ENCODE measurements at places on chromosomes 12 and 14. TPM values are rescaled to one million over a fixed set of nuclear protein-coding genes. Genes with fewer than 3 reads are reported as not detected.

DNA sequence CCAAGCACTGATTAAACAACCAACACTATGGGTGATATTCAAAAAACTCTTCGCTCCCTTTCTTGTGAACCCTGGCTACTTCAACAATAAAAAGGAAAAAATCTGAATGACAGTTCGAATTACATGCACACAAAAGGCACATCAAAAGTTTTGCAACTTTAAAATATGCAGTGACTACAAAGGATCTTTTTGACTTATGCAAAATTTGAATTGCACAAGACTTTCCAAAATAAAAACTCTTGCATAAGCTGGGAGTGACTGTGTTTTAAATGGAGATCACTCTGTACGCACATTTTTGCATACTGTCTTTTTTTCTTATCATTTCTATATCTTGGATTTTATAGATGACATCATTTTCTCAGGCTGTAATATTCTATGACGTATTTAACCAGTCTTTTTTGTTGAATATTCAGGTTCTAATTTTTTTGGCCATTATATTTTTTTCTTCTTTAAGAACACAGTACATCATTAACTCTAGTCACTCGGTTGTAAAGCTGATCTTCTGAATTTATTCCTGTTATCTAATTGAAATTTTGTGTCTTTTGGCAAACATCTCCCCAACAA is 667.6 kb upstream of the TBX3 start:
- DNase-seq, result no peak

DNA sequence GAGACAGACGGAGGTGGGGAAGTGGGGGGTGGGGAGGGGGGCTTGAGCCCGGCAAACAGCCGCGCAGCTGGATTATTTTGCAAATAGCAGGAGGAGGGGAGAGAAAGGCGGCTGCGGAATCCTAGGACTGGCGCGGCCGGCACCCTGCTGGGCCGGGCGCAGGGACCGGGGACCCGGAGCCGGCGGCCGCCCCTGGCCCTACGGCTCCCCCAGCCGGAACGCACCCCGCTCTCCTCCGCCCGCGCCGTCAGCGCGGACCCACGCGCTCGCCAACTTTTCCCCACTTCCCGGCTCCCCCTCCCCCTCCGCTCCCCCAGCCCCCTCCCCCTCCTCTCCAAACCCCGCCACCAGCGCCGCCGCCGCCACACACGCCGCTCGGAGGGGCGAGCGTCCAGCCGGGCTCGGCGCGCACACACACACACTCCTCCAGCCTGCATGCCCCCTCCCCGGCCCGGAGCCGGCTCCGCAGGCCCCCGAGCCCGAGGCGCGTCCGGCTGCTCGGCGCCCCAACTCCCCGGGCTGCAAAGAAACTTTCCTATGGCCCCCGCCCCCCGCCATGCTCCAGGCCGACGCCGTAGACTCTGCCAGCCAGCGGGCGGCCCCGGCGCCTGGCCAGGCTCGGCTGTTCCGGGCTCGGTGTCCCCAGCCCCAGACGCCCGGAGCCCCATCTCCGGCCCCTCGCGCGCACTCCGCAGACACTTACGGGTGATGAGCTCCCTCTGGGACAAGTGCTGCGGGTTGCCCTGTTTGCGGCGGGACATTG is 1.4 kb downstream of the BCL11B start:
- peak; percentile 82 for DNase-seq

GRCh38 chr12:110742718-110743570 is at the start of gene PPP1CC:
TSS of gene PPP1CC (minus strand) at chr12:110742891. CDS start at chr12:110742707, 184 bp downstream.
- DNase-seq, result peak; percentile 97

DNA sequence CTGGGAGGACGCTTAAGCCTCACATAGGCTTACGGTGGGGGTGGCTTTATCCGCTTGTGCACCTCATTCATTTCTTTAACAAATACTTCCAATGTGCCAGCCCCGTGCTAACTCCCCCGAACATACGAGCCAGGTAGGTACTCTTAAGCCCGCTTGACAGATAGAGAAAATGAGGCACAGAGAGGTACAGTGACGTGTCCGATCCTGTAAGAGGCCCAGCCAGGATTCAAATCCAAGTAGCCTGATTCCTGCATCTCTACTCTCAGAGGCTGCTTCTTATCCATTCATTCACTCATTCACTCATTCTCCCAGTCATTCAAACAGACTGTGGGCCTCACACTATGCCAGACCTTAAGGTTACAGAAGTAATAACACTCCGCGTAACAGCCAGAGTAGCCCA is 477 bp downstream of the OAS3 start:
- no peak for DNase-seq

GRCh38 chr12:78149459-78149858 is 318.8 kb downstream of the NAV3 start:
- no peak for DNase-seq

DNA sequence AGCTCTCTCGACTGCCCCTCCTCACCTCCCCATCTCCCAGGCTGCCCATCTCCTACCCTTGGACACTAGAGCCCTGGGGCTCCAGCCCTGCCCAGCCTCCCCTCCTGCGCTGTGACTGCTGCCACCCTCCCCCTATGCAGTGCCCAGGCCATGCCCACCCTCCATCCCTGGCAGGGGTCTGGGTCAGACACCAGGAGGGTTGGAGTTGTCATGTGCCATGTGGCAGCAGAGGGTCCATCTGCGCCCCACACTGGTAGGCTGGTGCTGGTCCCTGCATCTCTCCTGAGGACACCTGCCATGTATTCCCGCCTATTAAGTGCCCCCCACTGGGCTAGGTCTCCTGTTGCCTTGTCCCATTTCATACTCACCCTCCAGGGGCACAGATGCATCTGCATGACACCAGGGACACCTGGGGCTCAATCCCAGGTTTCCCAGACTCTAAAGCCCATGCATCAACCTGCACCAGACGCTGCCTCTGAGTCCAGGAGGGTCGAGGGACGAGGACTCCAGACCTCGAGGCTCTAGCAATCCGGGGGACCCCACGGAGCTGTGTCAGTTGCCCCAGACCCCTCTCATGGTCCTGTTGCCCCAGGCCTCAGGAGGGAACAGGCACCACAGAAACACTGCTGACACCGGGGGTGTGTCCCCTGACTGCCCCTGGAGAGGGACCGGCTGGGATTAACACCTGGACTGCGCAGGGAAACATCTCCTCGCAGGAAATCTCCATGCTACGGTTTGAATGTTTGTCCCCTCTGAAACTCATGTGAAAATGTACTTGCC is 23.4 kb upstream of the SFSWAP start:
- peak; percentile 77 for DNase-seq

DNA sequence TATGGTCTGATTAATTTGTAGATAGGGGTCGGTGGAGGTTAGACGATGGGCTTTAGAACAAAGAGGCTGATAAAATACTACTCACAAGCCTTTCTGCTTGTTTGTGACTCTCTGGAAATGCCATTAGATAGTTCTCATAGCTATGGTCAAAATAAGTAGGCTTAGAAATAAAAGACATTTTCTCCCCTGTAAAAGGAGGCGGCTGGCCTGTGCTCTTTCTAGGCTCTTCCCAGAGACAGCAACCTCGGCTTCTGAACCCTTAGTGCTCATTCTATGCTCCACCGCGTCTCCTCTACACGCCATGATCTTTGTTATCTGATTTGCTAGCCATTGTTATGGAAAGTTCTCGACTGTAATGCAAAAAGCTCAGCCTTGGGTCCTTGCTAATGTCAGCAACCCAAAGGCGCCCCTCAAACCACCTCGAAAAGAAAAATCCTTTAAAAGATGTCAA is 64.5 kb downstream of the CRADD start:
- DNase-seq, result no peak

- DNase-seq, result no peak
Observed at GRCh38 chr12:110669193-110669502, 19.8 kb downstream of the HVCN1 start.

GRCh38 chr14:57871459-57872080 is 5.7 kb upstream of the SLC35F4 start:
- no peak for DNase-seq

DNA sequence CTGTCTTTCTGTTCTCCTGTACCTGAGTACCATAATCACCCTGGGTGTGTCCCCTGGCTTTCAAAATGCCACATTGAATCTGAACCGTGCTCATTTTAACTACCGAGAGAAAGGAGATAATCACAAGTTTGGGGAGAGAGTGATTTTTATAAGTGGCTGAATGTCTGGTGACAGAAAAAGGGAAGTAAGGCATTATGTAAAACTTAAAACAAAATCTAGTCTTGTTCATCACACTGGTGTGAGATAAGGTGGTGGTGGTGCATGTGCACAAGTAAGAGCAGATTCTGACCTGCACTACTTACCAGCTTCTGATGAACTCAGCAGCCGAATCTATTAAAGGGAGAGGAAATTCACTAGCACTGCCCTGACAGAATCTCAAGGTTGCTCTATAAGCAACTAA is 56.3 kb downstream of the SPPL3 start:
- DNase-seq, result no peak

DNA sequence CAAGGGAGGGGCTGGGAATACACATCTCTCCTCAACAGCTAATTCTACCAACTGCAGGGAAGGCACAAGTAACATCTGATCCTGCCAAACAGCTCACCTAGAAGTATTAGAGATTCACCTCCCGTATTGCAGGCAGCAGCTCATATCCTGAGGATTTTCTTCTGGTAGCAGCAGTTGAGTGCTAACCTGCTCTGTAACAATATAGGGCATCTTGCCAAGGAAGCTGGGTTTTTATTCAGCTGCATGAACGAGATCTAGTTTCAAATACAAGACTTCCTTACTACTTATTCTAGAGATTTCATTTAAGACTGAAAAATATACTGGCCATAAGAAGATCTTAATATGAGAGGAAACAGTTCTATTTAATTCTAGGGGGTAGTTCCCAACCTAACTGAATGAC is 261.4 kb upstream of the USP15 start:
- no peak for DNase-seq

GRCh38 chr12:14601692-14602478 is 34.2 kb upstream of the PLBD1 start:
- DNase-seq, result no peak

DNA sequence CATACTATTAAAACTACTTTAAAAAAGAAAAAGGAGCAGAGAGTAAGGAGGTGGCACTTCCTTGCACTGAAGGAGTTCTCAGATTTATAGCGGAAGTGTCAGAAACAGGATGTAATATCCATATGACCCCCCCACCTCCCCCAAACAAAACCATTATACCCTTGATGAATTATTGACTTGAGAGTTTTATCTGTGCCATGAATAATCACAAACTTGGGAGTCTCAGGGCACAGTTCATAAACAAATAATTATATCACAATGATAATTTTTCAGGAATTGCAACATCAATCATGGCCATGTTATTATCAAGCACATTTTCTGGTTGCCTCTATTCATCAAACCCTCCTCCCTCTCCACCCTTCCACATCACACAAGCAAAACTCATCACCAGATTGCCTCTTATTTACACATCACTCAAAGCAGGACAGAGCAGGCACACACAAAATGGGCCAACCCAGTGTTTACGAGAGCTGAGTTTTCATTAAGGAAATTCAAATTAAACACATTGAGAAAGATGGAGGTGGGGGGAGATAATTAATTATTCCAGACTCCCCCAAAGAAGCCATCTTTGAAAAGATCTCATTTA is 141.4 kb downstream of the EGLN3 start:
- no peak for DNase-seq

- DNase-seq, result no peak
Observed at GRCh38 chr12:19965196-19966038, 402.9 kb upstream of the PDE3A start.

DNA sequence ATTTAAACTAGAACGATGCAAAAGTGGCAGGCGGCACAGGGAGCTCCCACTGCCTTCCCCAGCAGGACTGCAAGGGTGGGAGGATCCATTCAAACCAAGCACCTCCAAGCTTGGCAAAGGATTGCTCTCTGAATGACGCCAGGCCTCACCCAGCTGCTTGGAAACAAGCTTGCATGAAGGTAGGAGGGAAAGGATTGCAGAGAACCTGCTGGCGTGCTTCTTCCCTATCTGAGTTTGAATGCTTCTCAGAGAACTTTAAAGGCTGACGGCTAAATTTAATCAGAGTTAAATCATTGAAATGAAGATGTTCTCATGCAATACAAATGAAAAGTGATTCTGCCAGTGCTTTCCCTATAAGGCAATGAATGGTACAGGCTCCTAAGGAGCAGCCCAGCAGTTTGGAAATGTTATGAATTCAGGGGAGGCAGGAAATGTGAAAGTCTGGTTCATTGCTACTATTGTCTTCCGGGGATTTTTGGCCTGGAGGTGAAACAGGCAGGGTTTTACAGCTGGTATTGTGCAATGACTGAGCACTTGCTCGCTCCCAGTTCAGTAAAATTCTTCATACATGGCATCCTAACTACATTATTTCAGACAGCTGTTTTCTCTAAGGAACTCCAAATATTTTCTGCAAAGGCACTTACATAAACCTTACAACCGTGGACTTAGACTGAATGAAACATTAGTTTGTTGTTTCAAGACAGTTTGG is 31.9 kb upstream of the DUSP6 start:
- no peak for DNase-seq

GRCh38 chr12:30740274-30740673 is 14.5 kb downstream of the CAPRIN2 start:
- DNase-seq, result no peak

- DNase-seq, result no peak
Observed at GRCh38 chr14:21884995-21885394, 211.4 kb upstream of the OR4E1 start.

- no peak for DNase-seq
Observed at GRCh38 chr12:49092086-49092815, 2.4 kb downstream of the DHH start.

- no peak for DNase-seq
Observed at GRCh38 chr12:48788524-48788853, 400 bp downstream of the ADCY6 start.

DNA sequence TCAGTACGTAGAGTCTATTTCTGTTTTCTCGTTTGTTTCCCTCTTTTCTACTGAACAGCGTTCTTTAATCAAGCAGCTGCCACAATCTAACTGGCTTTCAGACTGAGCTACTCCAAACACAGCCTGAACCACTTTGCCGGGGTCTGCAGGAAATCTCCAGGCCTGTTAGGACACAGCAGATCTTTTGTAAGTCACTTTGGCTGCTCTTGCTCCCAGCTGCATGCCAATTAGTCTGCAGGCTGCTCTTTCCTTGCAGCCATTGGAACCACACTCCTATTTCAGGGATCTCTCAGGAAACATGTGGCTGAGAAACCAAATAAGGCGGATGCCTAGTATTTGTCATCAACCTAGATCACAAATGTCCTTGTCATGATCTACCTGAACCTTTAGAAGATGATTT is 73.6 kb downstream of the TMTC1 start:
- DNase-seq, result no peak

GRCh38 chr14:101234999-101235334 is 326.3 kb upstream of the DIO3 start:
- DNase-seq, result no peak

E2F7 gene
- total RNA-seq, result 0.22 TPM

CDH24 gene
- total RNA-seq, result 2.4 TPM

ACADS gene
- 66.9 TPM for total RNA-seq

COL2A1 gene
- not detected for total RNA-seq

DLGAP5 gene
- total RNA-seq, result not detected

ASCL1 gene
- total RNA-seq, result not detected

RFX4 gene
- 0.13 TPM for total RNA-seq

C12orf60 gene
- total RNA-seq, result 0.51 TPM

BATF gene
- 8.1 TPM for total RNA-seq

SCNN1A gene
- 3.3 TPM for total RNA-seq

RNASE3 gene
- 0.80 TPM for total RNA-seq
